Neural progenitor cell (in vitro differentiated cells): ENCODE measurements at places on chromosomes 5 and 9. TPM values are rescaled to one million over a fixed set of nuclear protein-coding genes. Genes with fewer than 3 reads are reported as not detected.

GRCh38 chr5:83654427-83654994 lies 66.1 kb downstream of the HAPLN1 start:
- H3K4me3 ChIP-seq: no peak overlapping the region
- H3K27ac ChIP-seq: no peak overlapping the region

GRCh38 chr5:107293541-107294210 lies 377.1 kb downstream of the EFNA5 start:
- H3K36me3 ChIP-seq: no peaks in the 10 kb centered on the region
- no peak for DNase-seq
- H3K4me3 ChIP-seq: no peak overlapping the region
- peaks cover 15% of the 10 kb centered on the region for H3K4me1 ChIP-seq

SLC34A3 gene
- total RNA-seq: not detected in 2 replicates

GRCh38 chr5:137825165-137825564 lies 42.5 kb upstream of the MYOT start:
- no peak overlapping the region for H3K27ac ChIP-seq
- H3K4me3 ChIP-seq: no peak overlapping the region
- no peaks in the 10 kb centered on the region for H3K36me3 ChIP-seq
- DNase-seq: no peak
- H3K27me3 ChIP-seq: no peaks in the 10 kb centered on the region

GRCh38 chr5:79800979-79801827 lies 111.6 kb downstream of the CMYA5 start:
- H3K36me3 ChIP-seq: no peaks in the 10 kb centered on the region
- DNase-seq: no peak
- no peak overlapping the region for H3K27ac ChIP-seq
- H3K4me3 ChIP-seq: no peak overlapping the region

CDH18 gene
- 0.22 and 0.58 TPM in 2 replicates for total RNA-seq

DNA sequence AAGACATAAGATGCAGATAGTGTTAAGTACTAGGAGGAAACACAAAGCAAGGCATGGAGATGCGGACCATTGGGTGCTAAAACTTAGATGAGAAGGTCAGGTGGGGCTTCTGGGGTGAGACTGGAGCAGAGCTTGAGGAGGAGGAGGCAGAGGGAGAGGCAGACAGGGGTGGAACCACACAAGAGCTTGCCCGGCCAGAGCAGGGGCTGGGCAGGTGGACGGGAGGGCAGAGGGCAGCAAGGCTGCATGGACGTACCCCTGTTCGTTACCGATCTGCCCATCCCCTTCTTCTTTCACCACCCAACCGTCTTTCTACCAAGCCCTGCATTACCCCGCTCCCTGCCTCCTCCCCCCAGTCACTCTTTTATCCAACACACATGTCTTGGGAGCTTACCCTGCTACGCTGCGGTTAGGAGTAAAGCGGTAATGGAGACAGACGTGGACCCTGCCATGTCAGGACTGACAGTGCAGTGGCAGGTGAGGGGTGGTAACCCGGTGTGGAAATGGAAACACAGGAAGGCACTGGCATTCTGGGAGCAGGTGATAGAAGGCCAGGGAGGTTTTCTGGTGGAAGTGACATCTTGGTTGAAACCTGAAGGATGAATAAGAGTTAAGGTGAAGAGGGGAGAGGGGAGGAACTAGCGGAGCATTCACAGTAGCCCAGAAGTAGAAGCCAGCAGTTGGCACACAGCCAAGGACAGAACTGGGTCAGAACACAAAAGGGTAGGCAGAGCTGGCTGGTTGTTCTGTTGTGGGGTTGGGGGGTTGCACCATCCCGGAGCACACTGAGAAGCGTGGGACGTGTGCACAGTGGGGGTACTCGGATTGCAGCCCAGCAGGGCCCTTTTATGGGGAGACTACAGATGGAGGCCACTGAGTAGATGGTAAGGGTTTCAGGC lies 167.2 kb downstream of the CACNA1B start:
- no peaks in the 10 kb centered on the region for H3K36me3 ChIP-seq
- no peak overlapping the region for H3K4me3 ChIP-seq
- DNase-seq: no peak
- no peaks in the 10 kb centered on the region for H3K4me1 ChIP-seq
- no peaks in the 10 kb centered on the region for H3K27me3 ChIP-seq

GRCh38 chr5:77430726-77431125 lies 61.4 kb downstream of the WDR41 start:
- H3K27me3 ChIP-seq: no peaks in the 10 kb centered on the region
- H3K27ac ChIP-seq: no peak overlapping the region
- H3K4me1 ChIP-seq: no peaks in the 10 kb centered on the region
- no peaks in the 10 kb centered on the region for H3K36me3 ChIP-seq

- no peak overlapping the region for H3K4me3 ChIP-seq
- H3K27ac ChIP-seq: no peak overlapping the region
- DNase-seq: no peak
- H3K36me3 ChIP-seq: no peaks in the 10 kb centered on the region
- H3K4me1 ChIP-seq: peaks cover 16% of the 10 kb centered on the region
- H3K27me3 ChIP-seq: no peaks in the 10 kb centered on the region
Observed at GRCh38 chr9:70081120-70081495, 37.5 kb downstream of the MAMDC2 start.

- no peak overlapping the region for H3K4me3 ChIP-seq
- H3K36me3 ChIP-seq: no peaks in the 10 kb centered on the region
- DNase-seq: no peak
Observed at GRCh38 chr5:65263321-65263720, 218.4 kb downstream of the ADAMTS6 start.

- no peaks in the 10 kb centered on the region for H3K36me3 ChIP-seq
- no peak overlapping the region for H3K4me3 ChIP-seq
- no peak for DNase-seq
Observed at GRCh38 chr5:128711216-128711615, 173.2 kb upstream of the FBN2 start.

DNA sequence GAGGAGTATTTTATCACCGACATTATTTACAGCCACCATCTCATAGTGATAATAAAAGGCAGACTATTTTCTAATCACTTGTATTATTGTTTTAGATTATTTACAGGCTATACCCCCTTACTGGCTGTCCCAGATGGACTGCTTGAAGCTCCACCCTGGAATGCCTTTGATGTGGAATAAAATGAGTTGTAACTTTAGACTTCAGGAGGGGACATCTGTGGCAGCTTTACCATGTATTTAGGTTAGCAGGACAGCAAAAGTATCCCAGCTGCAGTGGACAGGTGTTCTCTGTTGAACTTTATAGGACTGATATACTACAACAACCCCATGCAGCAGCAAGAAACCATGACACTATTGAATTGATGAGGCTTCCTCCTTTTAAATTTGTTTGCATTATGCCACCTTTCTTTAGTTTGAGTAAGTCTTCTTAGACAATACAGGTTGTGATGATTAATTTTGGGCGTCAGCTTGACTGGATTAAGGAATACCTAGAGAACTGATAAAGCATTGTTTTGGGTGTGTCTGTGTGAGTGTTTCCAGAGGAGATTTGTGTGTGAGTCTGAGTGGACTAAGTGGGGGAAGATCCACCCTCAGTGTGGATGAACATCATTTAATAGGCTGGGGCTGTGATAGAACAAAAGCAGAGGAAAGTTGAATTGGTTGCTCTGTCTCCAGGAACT lies 29.2 kb upstream of the C9orf57 start:
- no peak overlapping the region for H3K27ac ChIP-seq
- H3K4me1 ChIP-seq: no peaks in the 10 kb centered on the region
- H3K36me3 ChIP-seq: no peaks in the 10 kb centered on the region
- no peak for DNase-seq

OR4F3 gene
- not detected in 2 replicates for total RNA-seq

DNA sequence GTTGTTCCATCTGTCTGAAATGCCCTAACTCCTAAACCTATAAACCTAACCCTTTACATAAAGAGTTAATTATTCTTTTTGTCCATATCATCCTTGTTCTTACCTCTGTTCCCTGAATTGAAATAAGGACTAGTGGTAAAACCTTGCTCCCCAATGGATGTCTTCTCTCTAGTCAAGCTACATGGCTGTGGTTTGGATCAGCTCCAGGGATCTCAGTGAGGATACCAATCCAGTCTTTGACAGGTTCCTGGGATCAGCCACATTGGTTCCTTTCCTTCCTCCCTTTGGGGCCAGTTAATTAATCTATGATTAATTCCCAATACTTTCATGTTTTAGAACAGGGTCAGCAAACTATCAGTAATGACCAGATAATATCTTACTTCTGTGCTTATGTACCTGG lies 151.6 kb downstream of the SIL1 start:
- H3K4me1 ChIP-seq: peaks cover 3% of the 10 kb centered on the region
- H3K4me3 ChIP-seq: no peak overlapping the region
- no peak overlapping the region for H3K27ac ChIP-seq
- no peaks in the 10 kb centered on the region for H3K36me3 ChIP-seq
- H3K27me3 ChIP-seq: no peaks in the 10 kb centered on the region
- no peak for DNase-seq

DNA sequence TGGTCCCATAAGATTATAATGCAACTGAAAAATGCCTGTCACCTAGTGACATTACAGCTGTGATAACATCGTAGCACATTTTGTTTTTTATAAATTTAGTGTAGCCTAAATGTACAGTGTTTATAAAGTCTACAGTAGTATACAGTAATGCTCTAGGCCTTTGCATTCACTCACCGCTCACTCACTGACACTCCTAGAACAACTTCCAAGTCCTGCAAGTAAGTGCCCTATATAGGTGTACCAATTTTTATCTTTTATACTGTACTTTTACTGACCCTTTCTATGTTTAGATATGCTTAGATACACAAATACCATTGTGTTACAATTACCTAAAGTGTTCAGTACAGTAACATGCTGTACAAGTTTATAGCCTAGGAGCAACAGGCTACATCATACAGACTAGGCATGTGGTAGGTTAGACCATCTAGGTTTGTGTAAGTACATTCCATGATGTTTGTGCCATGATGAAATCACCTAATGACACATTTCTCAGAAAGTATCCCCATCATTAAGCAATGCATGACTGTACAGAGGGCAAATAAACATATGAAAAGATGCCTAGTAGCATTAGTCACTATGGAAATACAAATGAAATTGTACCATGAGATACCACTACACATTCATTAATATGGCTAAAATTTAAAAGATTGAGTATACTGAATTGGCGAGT lies 127.6 kb downstream of the TRPM6 start:
- no peaks in the 10 kb centered on the region for H3K4me1 ChIP-seq
- no peaks in the 10 kb centered on the region for H3K27me3 ChIP-seq
- H3K27ac ChIP-seq: no peak overlapping the region
- H3K4me3 ChIP-seq: no peak overlapping the region

CXXC5 gene
- total RNA-seq: 17.2 and 25.6 TPM in 2 replicates

SPINK6 gene
- total RNA-seq: not detected in 2 replicates

DNA sequence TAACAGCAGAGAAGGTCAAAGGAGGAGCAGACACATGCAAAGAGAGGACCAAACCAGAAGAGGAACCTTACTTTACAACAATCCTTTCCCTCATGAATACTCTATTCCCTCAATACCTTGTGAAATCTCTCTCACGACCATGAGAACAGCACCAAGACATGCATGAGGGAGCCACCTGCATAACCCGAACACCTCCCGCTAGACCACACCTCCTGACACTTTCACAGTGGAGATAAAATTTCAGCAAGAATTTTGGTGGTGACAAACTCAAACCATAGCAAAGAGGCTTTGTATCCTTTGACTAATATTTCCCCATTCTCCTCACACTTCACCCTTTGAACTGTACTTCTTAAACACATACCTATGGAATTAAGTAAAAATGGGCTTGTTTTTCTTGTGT lies 101.7 kb downstream of the RORB start:
- H3K36me3 ChIP-seq: no peaks in the 10 kb centered on the region
- no peak overlapping the region for H3K27ac ChIP-seq
- H3K27me3 ChIP-seq: no peaks in the 10 kb centered on the region

DBN1 gene
- total RNA-seq: 113 and 338 TPM in 2 replicates

C5orf58 gene
- not detected in 2 replicates for total RNA-seq

- no peaks in the 10 kb centered on the region for H3K27me3 ChIP-seq
- H3K4me1 ChIP-seq: no peaks in the 10 kb centered on the region
- no peaks in the 10 kb centered on the region for H3K36me3 ChIP-seq
- DNase-seq: no peak
- H3K27ac ChIP-seq: no peak overlapping the region
Observed at GRCh38 chr5:15694696-15695214, 194.8 kb downstream of the FBXL7 start.

IRX2 gene
- 13.7 and 15.4 TPM in 2 replicates for total RNA-seq

DNA sequence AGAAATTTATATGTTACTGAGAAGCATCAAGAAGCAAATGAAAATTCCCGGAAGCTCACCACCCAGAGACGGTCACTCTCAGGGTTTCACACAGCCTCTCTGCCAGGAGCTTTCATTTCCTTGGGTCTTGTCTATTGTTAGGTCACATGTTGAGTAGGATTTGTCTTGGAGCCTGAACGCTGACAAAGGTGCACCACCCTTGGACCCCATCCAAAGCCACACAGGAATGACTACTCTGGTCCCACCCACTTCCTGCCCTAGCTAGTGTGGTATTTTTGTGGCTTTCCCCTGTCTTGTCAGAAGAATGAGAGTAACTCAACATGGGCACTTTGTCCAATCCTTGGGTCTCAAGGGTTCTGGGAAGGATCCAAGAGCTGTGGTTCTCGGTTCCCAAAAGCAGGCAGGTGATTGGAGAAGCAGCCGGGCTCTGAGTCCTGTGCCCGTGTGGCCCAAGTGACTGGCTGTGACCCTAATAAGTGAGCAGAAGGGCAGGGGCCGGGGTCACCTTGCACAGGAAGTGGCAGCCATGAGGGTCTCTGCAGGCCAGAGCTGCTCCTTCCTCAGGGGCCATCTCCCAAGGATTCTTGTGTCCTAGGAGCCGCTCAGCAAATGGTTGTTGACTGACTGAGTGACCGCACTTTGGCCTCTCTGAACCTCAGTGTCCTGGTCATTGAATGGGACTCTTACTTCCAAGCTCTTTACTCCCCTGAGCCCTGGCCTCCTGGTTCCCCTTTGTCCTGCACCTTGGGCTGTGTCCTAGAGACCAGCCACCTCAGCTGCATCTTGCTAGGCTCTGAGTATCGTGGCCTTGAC lies 6.9 kb downstream of the FGD3 start:
- no peaks in the 10 kb centered on the region for H3K36me3 ChIP-seq
- H3K27me3 ChIP-seq: no peaks in the 10 kb centered on the region
- no peak for DNase-seq
- H3K4me1 ChIP-seq: peaks cover 10% of the 10 kb centered on the region
- no peak overlapping the region for H3K27ac ChIP-seq

DBH gene
- not detected in 2 replicates for total RNA-seq

HACD4 gene
- 1.1 and 1.2 TPM in 2 replicates for total RNA-seq
